BE2C (cell line): ENCODE measurements at places on chromosomes 7 and 10.

DNA sequence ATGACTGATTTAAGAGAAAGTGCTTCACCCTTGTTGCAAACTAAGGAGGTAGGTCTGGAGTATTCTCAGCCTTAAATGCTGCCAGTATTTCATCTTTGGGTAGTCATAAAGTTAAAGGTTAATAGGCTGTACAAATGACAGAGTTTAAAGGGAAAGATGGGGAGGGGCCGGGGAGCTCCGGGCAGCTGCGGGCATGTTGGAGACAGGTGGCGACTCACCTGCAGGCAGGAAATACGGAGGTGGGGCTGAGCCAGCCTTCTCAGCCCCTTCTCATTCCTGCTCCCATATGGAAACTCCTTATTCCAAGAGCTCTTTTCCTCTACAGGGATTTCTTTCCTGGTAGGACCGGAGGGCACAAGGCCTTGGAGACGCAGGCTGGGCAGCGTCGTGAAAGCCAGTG, 31.8 kb upstream of the HMX3 start:
- DNase-seq: no peak

- no peak for DNase-seq
These were observed 1.2 kb upstream of the PAOX start for GRCh38 chr10:133377818-133378250.

GRCh38 chr10:128263891-128264688, 137.9 kb upstream of the MKI67 start:
- DNase-seq: peak; percentile 78

GRCh38 chr7:134351424-134351823, 34.7 kb upstream of the SLC35B4 start:
- DNase-seq: no peak

DNA sequence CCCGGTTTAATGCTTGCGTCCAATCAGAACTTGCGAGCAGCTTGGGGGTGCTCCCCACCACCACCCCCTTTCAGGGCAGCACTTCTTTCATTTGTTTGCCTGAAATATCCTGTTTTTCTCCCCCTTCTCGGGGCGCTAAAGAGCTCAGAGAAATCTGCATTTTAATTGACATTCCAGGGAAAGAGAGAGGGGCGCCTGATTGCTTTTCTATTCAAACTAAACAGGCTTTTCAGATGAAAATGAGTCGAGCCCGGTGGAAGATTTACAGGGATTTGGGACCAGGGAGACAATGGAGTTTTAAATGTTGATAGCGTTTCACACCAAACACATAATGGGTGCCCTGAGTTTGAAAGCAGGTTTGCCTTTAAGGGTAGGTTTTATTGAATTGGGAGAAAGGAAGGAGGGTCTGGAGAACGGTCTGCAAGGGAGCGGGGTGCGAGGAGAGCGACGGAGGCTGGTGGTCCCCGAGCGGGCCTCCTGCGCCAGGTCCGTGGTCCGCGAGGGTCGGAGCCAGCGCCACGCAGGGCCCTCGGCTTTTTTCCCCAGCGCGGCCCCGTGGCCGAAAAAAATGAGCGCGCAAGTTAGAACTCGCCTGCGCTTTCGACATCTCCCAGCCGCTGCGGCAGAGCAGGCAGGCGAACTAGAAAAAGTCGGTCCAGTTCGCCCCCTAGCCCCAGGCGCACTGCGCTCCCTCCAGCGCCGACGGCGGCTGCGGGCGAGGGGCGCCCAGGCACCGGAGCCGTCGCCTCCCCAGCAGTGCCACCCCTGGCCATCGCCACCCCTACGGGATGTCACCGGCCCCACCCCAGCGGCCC, 1.3 kb downstream of the FGFR2 start:
- peak; percentile 51 for DNase-seq

DNA sequence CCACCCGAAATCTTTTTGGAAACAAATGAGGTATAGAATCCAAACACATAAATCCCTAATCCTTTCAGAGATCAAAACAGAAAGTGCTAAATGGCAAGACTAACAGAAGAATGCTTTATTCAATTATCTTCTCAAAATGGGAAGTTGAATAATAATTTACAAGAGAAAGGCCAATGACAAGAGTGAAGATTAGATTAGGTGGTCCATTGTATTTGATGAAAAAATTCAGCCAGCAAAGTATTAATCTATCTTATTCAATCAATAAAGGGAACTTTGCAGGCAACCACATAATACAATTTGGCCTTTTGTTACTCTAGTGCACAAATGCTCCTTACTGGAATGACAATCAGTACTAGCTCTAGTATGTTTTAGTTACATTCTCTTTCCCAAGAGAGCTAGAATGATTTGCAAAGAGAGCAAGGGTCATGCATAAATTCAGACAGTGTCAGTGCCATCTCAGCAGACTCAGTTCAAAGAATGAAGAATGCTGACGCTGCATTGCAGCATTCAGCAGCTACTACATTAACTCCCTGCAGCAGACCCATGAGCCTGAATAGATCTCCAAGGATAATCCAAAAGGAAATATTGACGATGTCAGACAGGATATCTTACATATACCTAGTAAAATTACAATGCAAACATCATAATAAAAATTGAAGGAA, 131.8 kb downstream of the ANK3 start:
- no peak for DNase-seq
